ENCODE measurements at places on chromosomes 11 and 22.

- no peak for DNase-seq
Measured at GRCh38 chr11:135074397-135074998, 662.5 kb upstream of the B3GAT1 start.

- DNase-seq = no peak
Measured at GRCh38 chr11:47675851-47676250, 33.5 kb upstream of the MTCH2 start.

DNA sequence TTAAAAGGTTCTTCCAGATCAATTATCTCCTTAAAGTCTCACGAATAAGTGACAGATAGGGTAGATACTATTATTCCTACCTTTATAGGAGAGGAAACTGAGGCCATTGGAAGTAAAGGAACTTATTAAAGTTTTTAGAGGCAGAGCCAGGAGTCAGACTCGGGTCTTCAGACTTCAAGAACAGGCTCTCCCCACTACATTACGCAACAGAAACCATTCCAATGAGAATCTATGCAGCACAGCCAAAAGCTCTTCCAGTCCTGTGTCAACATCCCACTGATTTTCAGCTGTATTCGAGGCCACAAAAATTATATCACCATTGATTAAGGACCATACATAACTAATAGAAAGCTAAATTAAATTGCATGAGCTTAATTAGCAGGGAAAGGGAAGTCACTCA lies 77.4 kb downstream of the RELT start:
- DNase-seq = no peak

- no peak for DNase-seq
Measured at GRCh38 chr11:70542406-70542805, 144.1 kb downstream of the CTTN start.

- DNase-seq = no peak
Measured at GRCh38 chr22:37817705-37818408, 5.3 kb upstream of the GALR3 start.

DNA sequence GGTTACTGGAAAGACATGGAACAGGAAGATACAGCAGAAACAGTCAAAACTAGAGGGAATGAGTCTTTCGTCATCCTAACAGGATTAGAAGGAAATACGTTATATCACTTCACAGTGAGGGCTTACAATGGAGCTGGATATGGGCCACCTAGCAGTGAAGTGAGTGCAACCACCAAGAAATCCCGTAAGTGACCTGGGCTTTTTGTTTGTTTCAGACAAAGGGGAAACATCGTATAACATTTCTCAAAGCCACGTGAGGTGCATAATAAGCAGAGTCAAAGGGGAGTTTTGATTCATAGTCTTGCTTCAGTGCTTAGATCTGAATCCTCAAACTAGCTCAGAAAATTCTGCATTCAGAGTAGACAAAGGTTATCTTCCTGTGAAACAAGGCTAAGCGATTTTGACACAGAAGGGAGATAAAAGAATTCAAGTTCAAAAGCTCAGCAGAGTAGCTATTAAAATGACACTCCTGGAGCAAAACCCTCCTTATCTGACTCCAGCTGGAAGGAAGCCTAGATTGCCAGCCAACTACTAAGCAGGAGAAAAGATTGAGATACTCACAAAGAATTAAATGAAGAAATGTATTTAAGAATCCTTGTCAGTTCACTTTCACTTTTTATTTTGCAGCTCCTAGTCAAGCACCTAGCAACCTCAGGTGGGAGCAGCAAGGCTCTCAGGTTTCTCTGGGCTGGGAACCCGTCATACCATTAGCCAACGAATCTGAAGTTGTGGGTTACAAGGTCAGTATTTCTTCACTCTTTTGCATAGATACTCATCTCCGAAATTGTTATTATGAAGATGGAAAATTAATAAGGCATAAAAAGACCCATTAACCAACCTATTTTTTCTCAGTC lies 346.4 kb upstream of the ARHGAP42 start:
- no peak for DNase-seq

Data from SIG-M5 (cell line).